ENCODE measurements at places on chromosomes 6 and 20.
A peak's percentile ranks its signal among the peaks of the same experiment; 100 is the strongest.

- no peak for DNase-seq
These were observed 28.9 kb upstream of the SMIM8 start for GRCh38 chr6:87293526-87293925.

GRCh38 chr6:151119823-151120524 is 119.8 kb upstream of the AKAP12 start:
- DNase-seq = no peak

GRCh38 chr20:10362674-10363073 is 71.3 kb downstream of the MKKS start:
- DNase-seq = no peak

GRCh38 chr6:25112322-25112773 is 166.8 kb upstream of the CARMIL1 start:
- no peak for DNase-seq

GRCh38 chr20:38181207-38181801 is 16.2 kb upstream of the TGM2 start:
- DNase-seq = no peak

- no peak for DNase-seq
These were observed 303 bp downstream of the ILRUN start for GRCh38 chr6:34696189-34696738.

- no peak for DNase-seq
These were observed 185.6 kb downstream of the ATXN1 start for GRCh38 chr6:16575655-16576054.

GRCh38 chr6:107533415-107534059 is 43.6 kb downstream of the SOBP start:
- DNase-seq = no peak

GRCh38 chr6:44057238-44057930 is 69.9 kb downstream of the MRPL14 start:
- DNase-seq = no peak

- no peak for DNase-seq
These were observed 3.5 kb downstream of the DEFB126 start for GRCh38 chr20:145877-146276.

- no peak for DNase-seq
These were observed 144.0 kb upstream of the THBS2 start for GRCh38 chr6:169397684-169398083.

- no peak for DNase-seq
These were observed 378.8 kb downstream of the QKI start for GRCh38 chr6:163793011-163793983.

GRCh38 chr20:24782801-24783630 is 166.1 kb upstream of the CST7 start:
- DNase-seq = no peak

- DNase-seq = no peak
These were observed 870 bp upstream of the MDFI start for GRCh38 chr6:41637194-41638001.

DNA sequence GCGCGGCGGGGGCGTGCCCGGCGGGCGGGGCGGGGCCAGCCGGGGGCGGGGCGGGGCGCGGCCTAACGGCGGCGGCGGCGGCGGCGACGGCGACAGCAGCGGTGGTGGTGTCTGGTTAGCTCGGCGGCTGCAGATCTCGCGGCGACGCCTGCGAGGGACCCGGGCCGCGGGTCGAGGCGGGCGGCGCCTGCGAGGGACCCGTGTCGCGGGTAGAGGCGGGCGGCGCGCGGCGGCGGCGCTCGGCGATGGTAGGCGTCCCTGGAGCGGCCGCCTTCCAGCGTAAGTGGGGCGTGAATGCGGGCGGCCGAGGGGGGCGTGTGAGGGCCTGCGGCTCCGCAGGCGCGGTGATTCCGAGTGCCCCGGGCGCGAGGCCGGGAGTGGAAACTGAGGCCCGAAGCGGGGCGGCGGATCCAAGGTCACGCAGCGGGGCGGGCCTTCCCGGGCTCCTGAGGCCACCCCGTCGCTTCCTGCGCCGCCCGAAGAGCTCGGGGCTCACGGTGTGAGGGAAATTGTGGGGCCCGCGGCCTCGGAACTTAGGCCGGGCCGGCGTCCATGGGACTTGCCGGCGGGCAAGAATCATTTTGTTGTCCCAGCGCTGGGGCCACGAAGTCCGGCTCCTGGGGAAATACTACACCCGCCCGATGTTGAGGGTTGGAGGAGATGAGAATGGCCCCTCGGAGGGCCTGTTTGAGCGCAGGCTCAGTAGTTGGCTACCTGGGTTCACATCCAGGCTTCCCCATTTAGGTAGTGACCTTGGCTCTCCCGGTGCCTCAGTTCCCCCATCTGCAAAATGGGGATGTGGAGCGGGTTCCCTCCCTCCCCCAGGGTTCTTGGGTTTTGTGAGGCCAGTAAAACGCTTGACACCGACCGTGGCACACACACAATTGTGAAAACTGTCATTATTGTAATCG is at the start of gene CBFA2T2:
TSS of gene CBFA2T2 (plus strand) at position 74 of the 911 bp plus-strand sequence. CDS start at position 246, 172 bp downstream.
- DNase-seq = no peak

DNA sequence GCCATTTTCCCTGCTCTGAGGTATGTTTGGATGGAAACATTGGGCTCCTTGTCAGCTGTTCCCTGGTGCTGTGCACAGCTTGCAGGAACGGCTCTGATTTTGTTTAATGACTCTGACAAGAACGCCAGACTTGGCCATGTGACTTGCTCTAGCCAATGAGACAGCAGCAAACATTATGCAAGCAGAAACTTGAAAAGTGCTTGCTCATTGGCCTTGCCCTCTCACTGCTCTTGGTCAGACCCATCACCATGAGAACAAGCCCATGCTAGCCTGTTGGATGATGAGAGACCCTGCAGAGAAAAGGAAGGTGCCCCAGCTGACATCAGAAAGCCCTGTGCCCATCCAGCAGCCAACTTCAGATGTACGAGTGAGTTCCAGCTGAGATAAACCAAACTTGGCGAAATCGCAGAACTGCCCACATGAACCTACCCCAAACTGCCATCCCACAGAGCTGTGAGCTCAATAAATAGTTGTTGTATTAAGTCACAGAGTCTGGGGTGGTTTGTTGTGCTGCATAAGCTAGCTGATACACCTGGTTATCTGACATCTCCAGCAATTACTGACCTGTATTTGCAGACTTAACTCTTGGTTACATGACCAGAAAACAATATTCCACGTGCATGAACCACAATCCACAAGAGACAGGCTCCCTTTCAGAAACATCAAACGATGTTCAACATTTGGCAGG is 96.9 kb downstream of the JPH2 start:
- no peak for DNase-seq

- DNase-seq = peak; percentile 75
These were observed 97.7 kb downstream of the SYCP2 start for GRCh38 chr20:59835448-59836395.

- no peak for DNase-seq
These were observed at the start of gene TFAP2B for GRCh38 chr6:50818673-50819072. Gene TFAP2B (plus strand): TSS chr6:50818871. CDS start chr6:50818892, 21 bp downstream.

DNA sequence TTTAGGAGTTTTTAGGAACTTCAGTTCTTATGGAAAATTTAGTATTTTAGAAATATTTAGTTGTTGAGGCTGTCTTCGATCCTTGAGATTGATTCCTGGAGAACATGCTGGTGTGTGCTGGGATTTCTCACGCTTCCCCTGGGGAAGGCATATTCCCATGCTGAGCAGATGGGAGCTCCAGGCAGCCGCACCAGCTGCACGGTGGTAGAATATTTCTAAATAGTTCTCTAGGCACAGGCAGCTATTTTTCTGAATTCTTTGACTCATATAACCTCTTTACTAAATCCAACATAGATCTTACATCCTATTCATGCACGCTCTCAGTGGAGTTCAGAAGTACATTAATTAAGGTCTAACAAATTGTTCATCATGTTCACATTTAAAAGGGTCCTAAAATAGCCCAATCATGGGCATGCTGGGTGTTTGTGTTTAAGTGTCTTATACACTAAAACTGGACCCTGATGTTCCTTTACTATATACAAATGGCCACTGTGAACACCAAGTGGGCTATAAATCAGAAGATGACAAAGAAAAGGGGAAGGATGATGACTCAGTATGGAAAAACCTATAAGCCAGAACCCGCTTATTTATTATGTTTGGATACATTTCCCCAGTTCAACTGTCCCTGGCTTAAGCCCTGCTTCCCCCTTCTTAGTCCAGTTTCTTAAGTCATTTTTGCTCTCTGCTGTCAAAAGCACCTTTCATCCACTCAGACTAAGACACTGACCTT is 138.5 kb downstream of the UST start:
- no peak for DNase-seq
